Activated CD4-positive, alpha-beta T cell treated with anti-CD3 and anti-CD28 coated beads, Interleukin-2, amount 10 ng/mL, durations not matched to agents 7 days and 5 days (primary cell): ENCODE measurements at places on chromosomes 4 and X. TPM values are rescaled to one million over a fixed set of nuclear protein-coding genes. Genes with fewer than 3 reads are reported as not detected.

DNA sequence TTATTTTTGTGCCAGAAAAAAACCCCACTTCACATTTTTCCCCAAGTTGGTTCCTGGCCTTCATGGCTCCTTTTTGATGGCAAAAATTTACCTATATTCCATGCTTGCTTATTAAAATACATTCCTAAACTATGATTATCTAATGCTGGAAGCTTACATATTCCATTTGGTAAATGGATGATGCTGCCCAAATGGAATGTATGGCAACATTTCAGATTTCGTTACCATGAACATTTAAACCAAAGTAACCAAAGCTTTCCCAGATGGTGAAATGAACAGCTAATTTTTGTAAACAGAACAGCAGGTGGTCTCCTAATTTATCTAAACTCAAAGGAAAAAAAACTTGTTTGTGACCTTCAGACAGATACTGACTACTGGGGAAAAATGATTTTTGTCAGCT lies 110.8 kb upstream of the TEX13A start:
- no peak for DNase-seq

GRCh38 chr4:116328261-116328860 lies 757.0 kb downstream of the TRAM1L1 start:
- no peak for DNase-seq

Gene ARHGAP36
- total RNA-seq: not detected

GRCh38 chrX:8138252-8138651 lies 32.8 kb downstream of the VCX2 start:
- DNase-seq: no peak

Gene LIAS
- total RNA-seq: 14.2 TPM

DNA sequence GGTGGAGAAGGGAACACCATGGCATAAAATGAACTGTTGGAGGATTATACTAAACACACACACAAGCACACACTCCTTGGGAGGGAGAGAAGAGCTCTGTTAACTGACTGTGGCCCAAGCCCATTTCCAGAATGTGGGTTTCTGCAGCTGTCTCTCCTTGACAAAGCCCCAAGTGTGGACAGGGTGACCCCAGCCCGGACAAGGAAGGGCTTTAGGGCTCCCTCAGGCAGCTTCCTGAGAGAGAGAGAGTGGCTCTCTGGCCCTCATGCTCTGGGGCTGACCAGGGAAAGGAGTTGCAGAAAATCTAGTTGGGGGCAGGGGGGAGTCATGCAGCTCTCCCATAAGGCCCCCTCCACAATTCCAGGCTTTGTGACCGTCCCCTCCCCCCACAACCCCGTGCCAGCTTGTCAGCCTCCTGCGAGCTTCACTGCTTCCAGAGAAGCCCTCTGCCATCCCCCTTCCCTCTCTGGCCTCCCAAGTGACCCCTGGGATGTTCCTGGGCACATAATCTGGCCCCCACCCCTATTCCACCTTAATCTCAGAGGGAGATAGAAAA lies 590 bp downstream of the ARHGEF9 start:
- no peak for DNase-seq

GRCh38 chr4:94419956-94420355 lies 31.8 kb upstream of the PDLIM5 start:
- no peak for DNase-seq

DNA sequence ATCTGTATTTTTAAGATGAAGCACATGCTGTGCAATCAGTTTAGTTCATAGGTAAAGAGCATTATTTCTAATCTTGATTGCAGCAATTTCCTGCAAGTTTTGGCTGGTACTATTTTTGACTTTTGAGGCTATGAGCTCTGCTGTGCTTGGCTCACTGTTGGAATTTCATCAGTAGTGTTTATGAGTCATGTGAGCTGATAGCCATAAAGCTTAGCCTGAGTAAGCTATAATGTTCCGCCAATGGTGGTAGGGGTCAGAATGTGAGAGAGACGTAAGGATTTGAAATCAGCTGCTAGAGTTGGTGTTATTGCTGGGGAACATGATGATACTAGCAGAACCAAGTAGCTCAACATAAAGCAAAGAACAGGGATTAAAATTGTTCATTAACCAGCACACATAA lies 590.9 kb upstream of the GNPDA2 start:
- DNase-seq: no peak

GRCh38 chrX:124504111-124504983 lies 158.0 kb downstream of the SH2D1A start:
- no peak for DNase-seq

DNA sequence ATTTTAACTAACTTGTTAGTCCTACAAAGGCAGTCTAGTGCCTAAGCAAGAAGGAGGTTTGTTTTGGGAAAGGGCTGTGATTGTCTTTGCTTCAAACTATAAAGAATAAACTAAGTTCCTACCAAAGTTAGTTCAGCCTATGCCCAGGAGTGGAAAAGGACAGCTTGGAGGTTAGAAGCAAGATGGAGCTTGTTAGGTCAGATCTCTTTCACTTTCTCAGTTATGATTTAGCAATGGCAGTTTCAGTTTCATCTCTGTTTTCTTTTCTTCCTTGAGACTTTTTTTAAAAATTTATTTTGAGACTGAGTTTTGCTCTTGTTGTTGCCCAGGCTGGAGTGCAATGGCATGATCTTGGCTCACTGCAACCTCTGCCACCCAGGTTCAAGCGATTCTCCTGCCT lies 82.9 kb upstream of the NLGN4X start:
- no peak for DNase-seq

Gene ABHD18
- 26.7 TPM for total RNA-seq

DNA sequence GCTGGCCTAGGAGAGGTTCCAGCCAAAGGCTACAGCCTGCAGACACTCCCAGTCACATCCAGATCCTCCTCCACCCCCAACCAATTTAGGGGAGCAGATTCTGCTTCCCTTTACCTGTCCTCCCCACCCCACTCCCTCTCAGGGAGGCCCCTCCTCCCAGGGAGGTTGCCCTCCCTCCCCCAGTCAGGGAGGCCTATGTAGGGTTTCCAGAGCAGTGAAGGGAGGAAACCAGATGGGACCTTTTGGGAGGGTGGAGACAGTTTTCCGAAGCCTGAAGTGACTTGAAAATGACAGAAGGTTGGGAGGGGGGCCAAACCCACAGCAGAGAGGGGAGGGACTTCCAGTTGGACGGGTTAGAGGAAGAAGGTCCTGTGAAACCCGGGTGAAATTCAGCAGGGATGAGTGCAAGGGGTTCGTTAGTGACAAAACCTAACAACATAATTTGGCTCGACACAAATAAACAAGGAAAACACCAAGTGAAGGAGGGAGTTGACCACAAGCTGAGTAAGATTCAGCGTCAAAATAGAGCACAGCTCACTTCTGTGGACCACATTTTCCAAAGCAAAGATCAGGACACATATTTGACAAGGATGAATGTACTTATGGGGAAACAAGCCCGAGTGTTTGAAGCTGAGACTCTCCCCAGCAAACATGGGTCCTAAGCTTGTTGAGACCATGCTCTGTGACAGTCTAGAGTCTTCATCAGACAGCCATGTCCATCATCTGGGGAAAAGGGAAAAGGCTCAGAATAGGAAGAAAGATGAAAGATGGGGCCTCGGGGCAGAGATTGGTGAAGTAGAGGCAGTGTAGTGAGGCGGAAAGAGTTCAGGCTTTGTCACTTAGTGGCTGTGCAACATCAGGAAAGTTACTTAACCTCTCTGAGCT lies 46.4 kb downstream of the PRPS1 start:
- peak; percentile 50 for DNase-seq

GRCh38 chr4:126991965-126992364 lies 640.8 kb upstream of the INTU start:
- DNase-seq: no peak

Gene SULT1E1
- not detected for total RNA-seq

Gene F9
- total RNA-seq: not detected

Gene PTPN13
- total RNA-seq: 2.6 TPM

GRCh38 chrX:51665981-51666380 lies 16.6 kb downstream of the CENPVL2 start:
- DNase-seq: no peak

DNA sequence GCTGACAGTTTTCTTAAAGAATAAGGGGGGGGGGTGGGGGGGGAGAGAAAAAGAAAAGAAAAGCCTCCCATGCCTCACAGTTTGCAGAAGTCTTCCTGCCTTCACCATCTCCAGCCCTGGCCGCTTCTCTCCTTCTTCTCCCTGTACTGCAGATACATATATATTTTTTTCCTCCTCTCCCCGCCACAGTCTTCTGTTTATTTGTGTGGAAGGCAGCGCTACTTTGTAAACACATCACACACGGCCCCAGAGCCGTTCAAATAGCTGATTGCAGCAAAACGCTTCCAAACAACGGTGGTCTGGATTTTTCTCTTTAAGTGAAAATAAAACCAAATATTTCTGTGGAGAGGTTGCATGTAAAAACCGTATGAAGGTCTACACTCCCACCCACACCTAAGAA lies 732 bp downstream of the NLGN4X start:
- DNase-seq: no peak

GRCh38 chr4:184310881-184311709 lies 93.4 kb upstream of the ENPP6 start:
- DNase-seq: no peak

DNA sequence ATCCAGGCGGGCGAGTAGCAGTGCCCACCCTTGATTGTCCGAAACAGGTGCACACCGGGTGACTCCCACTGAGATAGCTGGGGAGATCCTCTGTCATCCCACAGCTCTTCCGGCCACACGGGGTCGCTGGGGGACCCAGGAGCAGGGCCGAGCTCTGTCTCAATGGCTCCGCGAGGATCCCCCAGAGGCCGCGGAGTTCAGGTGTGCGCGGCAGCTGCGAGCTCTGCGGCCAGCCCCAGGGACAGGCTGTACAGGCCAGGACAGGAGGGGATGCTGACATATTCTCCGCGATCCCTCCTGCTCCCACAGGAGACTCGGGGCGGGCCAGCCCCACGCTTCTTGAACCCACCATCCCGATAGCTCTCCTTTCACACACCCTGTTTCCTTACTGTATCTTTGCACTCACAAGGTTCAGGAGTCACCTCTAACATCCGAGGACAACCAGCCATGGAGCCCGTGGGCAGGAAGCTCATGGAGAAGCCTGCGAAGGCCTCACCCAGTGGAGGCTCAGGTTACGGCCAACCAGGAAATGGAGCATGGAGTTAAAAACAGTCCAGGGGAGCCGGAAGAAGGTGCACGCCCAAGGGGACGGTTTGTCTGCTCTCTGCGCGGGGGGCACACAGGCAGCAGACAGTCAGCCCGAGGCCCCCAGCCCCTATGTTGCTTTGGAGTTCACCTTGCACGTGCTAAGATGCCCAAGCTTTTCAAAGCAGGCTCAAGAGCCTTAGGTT lies 77.9 kb upstream of the AMELX start:
- no peak for DNase-seq

Gene RTL5
- total RNA-seq: 0.07 TPM

DNA sequence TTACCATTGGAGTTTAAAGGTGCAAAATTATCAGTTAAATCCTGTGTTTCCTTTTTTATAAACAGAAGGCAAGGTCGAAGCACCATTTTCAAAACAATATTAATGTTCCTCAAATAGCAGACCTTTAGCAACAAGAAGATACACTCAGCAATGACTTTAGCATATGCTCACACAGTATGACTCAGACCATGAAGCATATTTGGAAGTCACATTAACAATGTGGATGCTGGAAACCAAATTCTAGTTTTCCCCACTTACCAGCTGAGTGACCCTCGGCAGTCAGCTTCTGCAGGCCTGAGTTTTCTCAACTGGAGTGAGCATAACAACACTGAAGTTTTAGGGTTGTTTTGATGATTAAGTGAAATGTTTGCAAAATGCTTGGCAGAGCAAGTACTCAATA lies 130.5 kb downstream of the ANK2 start:
- no peak for DNase-seq

DNA sequence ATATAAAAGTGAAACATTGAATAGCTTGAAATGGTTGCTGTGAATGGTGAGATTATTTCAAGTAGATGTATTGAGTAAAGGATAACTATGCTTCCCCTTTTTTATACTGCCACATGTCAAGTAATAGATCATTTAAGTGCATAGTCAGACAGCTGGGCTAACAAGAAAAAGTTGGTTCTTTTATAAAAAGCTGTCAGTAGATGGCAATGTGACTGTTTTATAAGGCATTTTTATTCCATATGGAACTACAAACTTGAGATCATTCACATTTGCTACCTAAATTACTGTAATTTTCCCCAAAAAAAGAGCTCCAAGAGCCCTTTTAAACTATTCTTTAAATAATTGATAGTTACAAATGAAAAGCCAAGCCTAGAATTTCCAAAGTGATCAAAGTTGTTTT lies 831.0 kb downstream of the C4orf33 start:
- no peak for DNase-seq

DNA sequence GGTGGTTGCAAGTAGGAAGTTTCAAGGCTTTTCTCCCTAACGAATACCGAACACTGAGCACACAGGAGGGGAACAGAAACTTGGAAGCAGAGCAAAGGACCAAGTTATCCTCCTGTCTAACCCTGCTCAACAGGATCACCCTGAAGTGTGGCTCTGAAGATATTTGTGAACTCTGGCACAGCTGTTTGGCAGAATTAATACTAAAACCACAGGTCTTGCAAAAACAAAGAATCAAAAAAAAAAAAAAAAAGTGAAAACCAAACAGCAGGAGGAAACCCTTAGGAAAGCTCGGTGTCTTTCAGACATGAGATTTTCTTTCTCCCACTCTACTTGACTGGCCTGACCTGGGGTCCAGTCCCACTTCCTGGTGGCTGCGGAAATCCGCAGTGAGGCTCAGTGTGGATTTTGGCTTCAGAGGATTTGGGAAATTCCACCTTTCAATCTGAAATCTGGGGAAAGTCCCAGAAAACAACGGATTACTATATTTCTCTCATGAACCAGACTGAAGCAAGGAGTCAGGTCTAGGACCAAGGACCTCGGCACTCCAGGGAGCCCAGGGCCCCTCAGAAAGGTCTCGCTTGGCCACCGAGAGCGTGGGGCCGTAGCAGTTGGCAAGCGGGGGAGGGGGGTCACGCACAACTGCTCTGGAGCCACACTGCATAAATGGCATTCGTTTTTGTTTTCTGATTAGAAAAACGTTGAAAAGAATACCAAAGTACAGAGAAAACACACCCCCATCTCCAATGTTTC lies 867 bp downstream of the TIFA start:
- DNase-seq: no peak

Gene IL1RAPL2
- total RNA-seq: not detected

DNA sequence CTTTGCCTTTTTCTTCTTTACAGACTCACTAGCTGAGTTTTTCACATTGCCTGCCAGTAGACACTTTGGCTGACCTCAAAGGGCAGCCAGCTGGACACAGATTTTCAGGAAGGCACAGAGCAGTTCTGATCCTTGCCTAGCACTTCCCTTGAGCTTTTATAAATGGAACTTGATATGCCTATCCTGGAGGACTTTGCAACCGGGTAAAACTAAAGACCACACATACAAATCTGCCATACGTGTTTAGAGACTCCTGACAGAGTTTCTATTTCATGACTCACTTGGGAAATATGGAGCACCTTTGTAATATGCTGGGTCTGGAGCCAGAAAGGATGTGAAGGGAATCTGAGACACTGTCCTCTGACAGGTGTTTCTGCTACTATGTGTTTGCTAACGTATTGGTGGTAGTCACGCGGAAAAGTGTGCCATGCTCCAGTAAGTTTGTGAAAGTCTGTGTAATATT lies 56.7 kb upstream of the RASSF6 start:
- no peak for DNase-seq
